ENCODE measurements at places on chromosomes 1 and 21.

GRCh38 chr1:1430114-1430982 is 5.1 kb upstream of the VWA1 start:
- DNase-seq, result no peak

- DNase-seq, result no peak
These were observed 7.0 kb upstream of the TNFRSF1B start for GRCh38 chr1:12159816-12160215.

GRCh38 chr1:9629445-9630201 is 21.9 kb upstream of the PIK3CD start:
- DNase-seq, result peak; percentile 90

DNA sequence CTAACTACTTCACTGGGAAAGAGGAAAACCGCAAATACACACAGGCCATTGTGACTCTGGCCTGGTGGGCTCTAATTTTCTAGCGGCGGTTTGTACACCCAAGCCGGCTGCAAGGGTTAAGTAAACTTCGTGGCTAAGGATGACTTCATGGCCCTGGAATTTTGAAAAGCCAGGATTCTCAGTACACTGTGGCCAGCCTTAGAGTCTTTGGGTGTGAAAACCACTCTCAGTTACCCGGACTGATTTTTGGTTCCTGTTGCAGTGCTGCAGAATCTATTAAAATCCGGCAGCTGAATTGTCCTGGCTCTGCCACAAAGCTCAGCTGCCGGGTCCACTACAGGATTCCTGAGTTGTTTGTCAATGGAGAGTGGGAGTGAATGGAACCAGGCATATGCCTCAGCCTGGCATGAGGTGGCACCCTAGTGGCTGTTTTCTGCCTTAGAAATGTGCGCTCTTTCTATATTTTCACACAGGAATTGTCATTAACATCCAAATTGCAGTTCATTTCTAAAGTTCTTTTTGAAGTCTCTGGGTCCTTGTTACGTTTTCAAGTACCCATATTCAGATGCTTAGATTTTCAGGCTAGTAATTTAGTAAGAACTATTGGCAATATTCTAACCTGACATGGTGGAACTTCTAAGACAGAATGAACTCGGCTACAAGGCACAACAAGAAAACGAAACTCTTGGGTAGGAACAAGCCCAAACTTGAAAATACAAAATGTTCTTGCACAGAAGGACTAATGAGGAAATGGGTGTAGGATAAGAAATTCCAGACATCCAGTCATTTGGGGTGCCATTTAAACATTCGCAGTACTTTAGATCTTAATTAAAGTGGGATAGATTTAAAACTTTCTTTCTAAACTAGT is 255.9 kb downstream of the NFIA start:
- no peak for DNase-seq

GRCh38 chr1:2463396-2463795 is 12.7 kb upstream of the PLCH2 start:
- no peak for DNase-seq

- no peak for DNase-seq
These were observed 15.5 kb downstream of the CD101 start for GRCh38 chr1:117017062-117017461.

DNA sequence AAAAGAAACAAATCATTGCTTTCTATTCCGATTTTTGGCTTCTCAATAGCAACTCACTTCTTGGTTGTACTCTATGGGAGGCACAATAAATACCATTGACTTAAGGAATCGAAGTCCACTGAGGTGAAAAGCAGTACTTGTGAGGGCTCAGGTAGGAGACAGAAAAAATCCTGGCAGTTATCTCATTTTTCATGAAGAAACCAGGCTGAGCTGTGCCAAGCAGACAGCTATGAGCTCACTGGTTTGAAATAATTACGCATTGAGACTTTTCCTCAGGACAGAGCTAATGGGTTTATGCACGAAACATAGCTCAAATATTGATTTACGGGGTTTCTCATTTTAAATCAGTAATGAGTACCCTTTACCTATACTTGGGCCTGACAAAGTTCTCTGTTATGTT is 18.5 kb downstream of the COLGALT2 start:
- no peak for DNase-seq

GRCh38 chr1:93990010-93990409 is 80.8 kb upstream of the GCLM start:
- DNase-seq, result no peak
